Activated CD4-positive, CD25-positive, alpha-beta regulatory T cell treated with anti-CD3 and anti-CD28 coated beads, Interleukin-2, amount 50 U/mL, for 24 hours (primary cell): ENCODE measurements at places on chromosomes 1 and 21.

- ATAC-seq = no peak
These were observed 64.4 kb downstream of the AGPAT3 start for GRCh38 chr21:43929217-43929971.

GRCh38 chr1:228988664-228989063, 253.4 kb downstream of the RHOU start:
- no peak for ATAC-seq

- ATAC-seq = no peak
These were observed 443.6 kb downstream of the PLPP3 start for GRCh38 chr1:56135864-56136147.

- ATAC-seq = no peak
These were observed 67.9 kb downstream of the OLFM3 start for GRCh38 chr1:101928829-101929228.

GRCh38 chr1:44834328-44834727, 8.7 kb downstream of the PTCH2 start:
- ATAC-seq = no peak

- no peak for ATAC-seq
These were observed 27.5 kb upstream of the STMN1 start for GRCh38 chr1:25933479-25934365.

DNA sequence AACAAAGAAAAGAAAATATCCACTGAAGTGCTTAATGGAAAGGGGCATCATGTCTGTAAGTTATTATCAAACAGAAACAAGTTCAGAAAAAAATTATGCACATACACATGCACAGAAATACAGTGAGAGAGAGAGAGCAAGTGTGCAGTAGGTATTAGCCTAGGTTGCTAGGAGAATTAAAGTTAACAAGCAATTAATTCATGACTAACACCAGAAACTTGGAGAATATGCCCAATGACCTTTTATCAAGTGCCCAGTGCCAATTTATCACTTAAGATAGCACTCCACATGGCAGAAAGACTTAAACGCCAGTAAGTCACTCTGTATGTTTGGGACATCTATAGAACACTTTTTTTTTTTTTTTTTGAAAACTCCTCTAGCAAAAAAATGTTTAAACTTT, 56.2 kb upstream of the SLC16A1 start:
- ATAC-seq = no peak
